Mucosa of gallbladder (tissue), 1 donor: ENCODE measurements at places on chromosomes 6 and 20. TPM values are rescaled to one million over a fixed set of nuclear protein-coding genes. Genes with fewer than 3 reads are reported as not detected.

- DNase-seq: peak; percentile 15
Measured at GRCh38 chr6:168703990-168704389, 263.0 kb downstream of the SMOC2 start.

MMP24OS gene
- 123 TPM for total RNA-seq

- DNase-seq: no peak
Measured at GRCh38 chr6:166433096-166433495, 50.4 kb upstream of the MPC1 start.

GRCh38 chr6:37819802-37820717, 533 bp downstream of the ZFAND3 start:
- DNase-seq: peak; percentile 57

- no peak for DNase-seq
Measured at GRCh38 chr20:61161726-61162390, 90.2 kb upstream of the CDH4 start.

TRIM40 gene
- not detected for total RNA-seq

CLVS2 gene
- total RNA-seq: 0.06 TPM

DNA sequence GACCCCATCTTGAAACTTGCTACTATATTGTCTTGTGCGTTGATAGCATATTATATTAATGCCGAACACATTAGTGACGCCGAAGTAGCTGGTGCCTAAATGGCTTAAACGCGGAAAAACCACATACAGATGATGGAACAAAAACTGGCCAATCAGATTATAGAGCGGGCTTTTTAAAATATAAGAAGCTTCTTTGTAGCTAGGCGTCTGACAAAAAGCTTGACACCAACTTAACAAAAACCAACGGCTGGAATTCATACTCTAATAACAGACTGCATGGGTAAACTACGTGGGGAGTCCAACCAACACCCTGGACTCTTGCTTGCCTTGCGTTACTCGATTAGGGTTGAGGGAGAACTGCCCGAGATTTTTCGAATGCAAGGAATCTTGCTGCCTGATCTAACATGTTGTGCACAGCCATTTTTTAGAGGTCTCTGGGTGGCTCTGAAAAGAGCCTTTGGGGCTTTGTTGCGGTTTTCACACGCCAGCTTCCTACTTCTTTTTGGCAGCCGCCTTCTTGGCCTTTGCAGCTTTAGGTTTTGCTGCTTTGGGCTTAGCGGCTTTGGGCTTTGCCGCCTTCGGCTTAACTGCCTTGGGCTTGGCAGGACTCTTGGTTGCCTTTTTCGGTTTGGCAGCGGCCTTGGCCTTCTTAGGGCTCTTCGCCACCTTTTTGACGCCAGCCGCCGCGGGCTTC, 45.7 kb downstream of the OR2B2 start:
- no peak for DNase-seq
